ENCODE measurements at places on chromosomes 7 and 10.

DNA sequence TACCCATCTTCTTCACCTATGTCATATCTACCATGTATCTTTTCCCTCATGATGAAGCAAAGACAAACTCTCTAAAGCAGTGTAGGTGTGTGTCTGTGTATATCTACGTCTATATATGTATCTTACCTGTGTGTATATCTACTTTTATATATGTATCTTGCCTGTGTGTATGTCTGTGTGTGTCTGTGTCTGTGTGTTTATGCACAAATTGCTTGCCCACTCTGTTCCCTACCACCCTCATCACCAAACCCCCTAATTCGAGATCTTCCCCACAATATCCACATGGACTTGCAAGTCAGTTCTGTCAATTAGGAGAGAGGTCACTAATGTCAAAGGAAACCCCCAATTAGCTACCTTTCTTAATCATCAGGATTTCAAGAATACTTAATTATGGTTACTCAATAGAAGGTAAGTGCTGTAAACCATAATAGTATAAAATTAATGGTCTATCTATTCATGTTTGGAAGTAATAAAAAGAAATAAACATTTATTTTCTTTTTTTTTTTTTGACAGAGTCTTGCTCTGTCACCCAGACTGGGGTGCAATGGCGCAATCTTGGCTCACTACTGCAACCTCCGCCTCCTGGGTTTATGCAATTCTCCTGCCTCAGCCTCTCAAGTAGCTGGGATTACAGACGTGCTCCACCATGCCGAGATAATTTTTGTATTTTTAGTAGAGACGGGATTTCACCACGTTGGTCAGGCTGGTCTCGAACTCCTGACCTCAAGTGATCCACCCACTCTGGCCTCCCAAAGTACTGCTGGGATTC lies 43.6 kb downstream of the ANKRD61 start:
- no peak for DNase-seq

DNA sequence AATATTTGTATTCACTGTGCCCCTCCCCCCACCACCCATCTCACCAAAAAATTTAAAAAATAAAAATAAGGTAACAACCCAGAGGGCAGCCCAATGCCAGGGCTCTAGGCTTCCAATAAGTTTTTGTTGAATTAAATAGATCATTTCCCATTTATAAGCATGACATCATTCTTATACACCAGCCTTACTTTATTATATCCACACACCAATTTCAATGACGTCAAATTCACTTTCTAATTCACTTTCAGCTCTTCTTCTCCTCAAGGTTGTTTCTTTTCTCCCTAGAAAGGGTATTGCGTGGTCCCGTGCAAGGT lies 1.2 kb upstream of the DKK1 start:
- DNase-seq = no peak

DNA sequence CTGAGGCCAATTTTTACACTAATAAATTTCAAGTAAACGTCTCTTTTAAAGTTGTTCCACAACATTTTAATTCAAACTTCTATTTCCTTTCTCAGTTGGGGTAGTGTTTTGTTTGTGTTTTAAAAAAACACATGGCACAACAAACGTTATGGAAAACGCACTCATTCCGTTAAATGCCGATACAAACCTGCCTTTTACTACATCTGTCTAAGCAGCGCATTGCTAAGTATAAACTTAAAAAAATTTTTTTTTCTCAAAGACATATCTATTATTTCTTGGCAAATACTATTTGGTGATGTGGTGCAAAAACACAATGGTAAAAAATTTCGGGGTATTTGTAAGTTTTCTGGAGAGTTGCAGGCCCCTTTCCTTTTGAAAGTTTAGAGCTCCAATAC lies 1.4 kb downstream of the SKIDA1 start:
- DNase-seq = no peak

GRCh38 chr10:92268748-92269147 lies 22.1 kb downstream of the CPEB3 start:
- no peak for DNase-seq

DNA sequence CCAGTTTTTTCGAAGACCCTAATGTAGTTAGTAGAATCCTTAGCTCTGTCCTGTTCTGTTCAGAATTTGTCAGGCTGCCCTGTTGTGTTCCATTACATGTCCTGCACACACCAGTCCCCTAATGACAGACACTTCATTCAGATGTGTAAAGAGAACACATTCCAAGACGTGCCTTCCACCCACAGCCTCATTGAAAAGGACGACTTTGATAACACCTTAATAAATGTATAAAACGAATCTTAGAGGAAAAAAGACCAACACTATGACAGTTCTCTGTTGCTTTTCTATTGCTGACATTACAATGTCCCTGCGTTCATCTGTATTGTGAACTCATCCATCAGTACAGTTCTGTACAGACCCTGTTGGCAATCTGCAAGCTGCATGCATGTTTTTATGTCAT lies 3.5 kb downstream of the LRRTM3 start:
- DNase-seq = no peak

- no peak for DNase-seq
These were observed 190.7 kb upstream of the KAT6B start for GRCh38 chr10:74635655-74636054.

GRCh38 chr7:80511964-80512363 lies at the start of gene GNAT3:
TSS of gene GNAT3 (minus strand) at chr7:80512064. CDS start at chr7:80511926, 138 bp downstream.
- DNase-seq = no peak

DNA sequence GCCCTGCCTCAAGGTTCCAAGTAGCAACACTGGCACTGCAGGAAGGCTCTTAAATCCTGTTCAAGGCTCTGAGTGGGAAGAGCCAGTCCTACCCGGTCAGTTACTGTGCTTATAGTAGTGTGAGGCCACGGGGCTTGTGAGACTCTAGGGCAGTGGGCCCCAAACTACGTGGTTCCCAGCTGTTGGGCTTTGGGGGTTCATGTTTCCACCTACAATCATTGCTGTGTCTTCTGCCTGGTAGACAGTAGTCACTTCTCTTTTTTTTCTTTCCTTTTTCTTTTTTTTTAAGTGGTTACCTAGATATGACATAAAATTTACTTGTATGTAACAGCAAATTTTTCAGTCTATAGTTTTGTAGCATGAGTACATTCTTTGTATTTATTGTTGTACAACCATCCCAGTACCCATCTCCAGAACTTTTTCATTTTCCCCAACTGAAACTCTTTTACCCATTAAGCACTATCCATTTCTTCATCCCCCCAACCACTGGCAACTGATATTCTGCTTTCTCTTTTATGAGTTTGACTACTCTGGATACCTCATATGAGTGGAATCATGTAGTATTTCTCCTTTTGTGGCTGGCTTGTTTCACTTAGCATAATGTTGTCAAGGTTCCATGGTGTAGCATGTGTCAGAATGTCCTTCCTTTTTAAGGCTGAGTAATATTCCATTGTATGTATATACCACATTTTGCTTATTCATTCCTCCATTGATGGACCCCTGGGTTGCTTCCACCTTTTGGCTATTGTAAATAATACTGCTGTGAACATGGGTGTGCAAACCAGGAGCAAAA lies 7.7 kb downstream of the UBTD1 start:
- DNase-seq = no peak

- DNase-seq = no peak
These were observed 11.4 kb downstream of the ZWINT start for GRCh38 chr10:56349611-56350010.

DNA sequence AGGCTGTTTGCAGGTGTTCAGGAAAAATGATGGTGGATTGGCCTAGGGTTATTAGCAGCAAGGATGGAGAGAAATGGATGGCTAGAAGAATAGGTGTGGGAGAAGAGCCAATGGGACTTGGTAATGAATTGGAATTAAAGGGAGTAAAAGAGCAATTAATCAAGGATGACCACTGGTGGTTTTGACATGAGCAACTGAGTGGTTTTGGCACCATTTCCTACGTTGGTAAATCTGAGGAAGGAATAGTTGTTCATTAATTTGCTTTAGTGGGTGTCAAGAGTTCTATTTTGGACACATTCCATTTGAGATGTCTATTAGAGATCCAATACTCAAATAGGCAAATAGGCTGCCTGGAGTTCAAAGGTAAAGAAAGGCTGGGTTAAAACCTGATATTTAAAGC lies 38.2 kb upstream of the NRBF2 start:
- DNase-seq = no peak

GRCh38 chr7:158602905-158603772 lies 15.5 kb upstream of the PTPRN2 start:
- DNase-seq = no peak

GRCh38 chr10:49272251-49273081 lies 26.5 kb upstream of the C10orf71 start:
- no peak for DNase-seq

GRCh38 chr7:41758321-41758720 lies 55.4 kb upstream of the INHBA start:
- no peak for DNase-seq

DNA sequence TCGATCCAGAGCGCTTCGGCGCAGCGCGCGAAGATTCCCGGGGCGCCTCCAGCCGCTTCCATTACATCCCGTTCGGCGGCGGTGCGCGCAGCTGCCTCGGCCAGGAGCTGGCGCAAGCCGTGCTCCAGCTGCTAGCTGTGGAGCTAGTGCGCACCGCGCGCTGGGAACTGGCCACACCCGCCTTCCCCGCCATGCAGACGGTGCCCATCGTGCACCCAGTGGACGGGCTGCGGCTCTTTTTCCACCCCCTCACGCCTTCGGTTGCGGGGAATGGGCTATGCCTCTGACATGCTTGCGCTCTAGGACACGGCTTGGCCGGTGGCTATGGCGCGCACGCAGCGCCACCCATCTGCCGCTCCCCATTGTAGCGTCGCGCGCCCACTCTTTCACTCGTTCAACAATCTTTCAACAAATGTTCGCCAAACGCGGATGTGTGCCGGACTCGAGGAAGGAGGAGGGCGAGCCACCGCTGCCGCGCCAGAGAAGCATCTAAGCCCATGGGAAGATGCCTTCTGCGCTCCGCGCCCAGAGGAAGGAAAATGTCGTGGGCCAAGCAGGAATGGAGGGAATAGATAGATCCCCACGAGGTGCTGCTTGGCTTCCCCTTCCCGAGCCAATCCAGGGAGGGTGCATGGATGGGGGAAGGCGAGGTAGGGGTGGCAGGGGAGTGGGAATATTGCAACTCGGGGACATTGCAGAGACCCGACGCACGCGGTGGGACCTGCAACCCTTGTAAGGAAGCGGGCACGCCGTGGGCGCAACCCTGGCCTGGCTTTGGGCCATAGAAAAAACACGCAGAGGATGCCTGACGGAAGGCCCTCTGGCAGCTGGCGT lies 5.1 kb upstream of the CYP26A1 start:
- DNase-seq = no peak

GRCh38 chr7:138295049-138295637 lies 164.9 kb upstream of the TRIM24 start:
- no peak for DNase-seq

DNA sequence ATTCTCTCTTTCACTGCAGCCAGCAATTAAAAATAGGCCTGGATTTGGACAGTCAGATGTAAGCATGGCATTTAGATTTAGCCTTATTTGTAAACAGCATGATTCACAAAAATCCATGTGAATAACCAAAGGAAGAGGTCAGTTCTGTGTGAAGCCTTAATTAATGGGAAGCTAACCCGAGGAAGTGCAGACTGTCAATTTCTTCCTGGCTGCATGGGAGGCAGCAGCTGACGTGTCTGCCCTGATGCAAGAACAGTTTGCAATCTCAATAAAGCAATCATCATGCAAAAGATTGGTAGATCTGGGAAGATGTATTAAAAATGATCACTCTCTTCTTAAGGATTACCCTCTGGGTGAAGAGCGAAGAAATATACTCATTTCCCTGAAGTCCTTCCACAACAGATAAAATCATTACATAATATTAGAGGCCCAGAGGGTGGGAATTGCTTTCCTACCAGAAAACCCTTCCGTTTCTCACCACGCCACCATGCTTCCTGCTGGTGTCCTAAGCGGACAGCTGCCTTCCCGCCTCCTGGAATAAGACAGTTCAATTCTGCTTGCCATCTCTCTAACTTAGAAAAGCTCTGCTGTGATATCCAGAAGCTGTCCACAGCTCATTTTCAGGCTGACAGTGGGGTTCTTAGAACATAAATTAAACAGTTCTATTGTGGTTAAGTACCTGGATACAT lies 526.7 kb upstream of the NRP1 start:
- no peak for DNase-seq

- DNase-seq = no peak
These were observed 28.4 kb downstream of the JMJD1C start for GRCh38 chr10:63437116-63437949.

- no peak for DNase-seq
These were observed 1.1 kb downstream of the RRP12 start for GRCh38 chr10:97399843-97400545.

DNA sequence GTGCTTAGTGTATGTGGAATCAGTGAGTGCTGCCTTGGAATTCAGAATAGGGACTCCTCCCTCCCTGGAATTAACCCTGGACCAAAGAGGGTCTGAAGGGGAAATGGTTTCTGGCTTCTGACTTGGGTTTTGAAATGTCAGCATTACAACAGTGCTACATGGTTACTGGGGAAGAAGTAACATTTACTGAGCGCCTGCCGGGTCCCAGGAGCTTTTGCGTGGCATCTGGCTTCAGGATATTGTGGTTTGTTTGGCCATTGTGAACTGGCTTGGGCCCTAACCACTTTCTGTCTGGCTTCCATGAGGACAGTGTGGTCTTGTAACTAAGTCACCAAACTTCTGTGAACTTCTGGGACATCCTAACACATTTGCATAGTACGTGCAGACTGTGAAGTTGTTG lies 21.3 kb downstream of the TSPAN15 start:
- no peak for DNase-seq

- no peak for DNase-seq
These were observed 33.2 kb downstream of the TRIM8 start for GRCh38 chr10:102677331-102678067.

- no peak for DNase-seq
These were observed 24.5 kb upstream of the NCAPG2 start for GRCh38 chr7:158728911-158729645.

DNA sequence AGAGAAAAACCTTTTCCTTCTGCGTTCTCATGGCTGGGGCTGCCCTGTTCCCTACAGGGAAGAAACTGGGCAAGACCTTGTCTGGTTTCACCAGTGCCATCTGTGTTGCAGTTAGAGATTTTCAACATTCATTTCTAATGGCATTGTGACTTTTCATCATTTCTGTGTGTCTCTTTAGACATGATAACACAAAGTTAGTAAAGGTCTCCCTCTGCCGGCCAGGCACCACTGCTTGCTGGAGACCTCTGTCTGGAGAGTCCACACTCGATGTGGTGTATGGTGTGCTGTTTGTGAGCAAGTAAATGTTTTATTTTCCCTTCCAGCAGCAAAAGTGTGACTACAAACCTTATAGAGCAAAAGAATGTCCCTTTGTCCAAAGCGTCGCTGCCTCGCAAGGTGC lies 213.5 kb downstream of the PAXIP1 start:
- no peak for DNase-seq

- no peak for DNase-seq
These were observed 2.6 kb downstream of the MKLN1 start for GRCh38 chr7:131330299-131330698.

- no peak for DNase-seq
These were observed 252.9 kb downstream of the MAD1L1 start for GRCh38 chr7:1979591-1980560.

GRCh38 chr10:32060347-32060746 lies 4.1 kb upstream of the KIF5B start:
- DNase-seq = no peak

GRCh38 chr10:51384971-51385370 lies 310.7 kb downstream of the PRKG1 start:
- no peak for DNase-seq
